ENCODE measurements at places on chromosomes 13 and 19.

GRCh38 chr13:39536274-39536673, 66.7 kb downstream of the LHFPL6 start:
- DNase-seq, result no peak

DNA sequence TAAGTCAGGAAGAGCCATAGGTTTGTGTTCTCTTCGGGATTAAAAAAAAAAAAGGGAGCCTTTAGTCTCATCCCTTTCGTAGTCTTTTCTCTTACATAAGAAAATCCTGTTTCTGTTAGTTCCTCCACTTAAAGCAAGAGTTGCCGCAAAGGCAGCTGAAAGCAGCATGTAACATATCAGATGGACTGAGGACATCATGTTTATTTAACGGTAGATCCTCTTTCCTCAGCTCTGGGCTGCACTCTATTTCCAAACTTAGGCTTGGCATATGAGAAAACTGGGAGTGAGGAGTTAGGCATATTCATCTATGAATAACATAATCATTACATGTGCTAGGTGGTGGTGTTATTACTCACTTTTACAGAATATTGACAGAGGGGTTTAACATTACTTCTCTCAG, 391.2 kb downstream of the KLF12 start:
- no peak for DNase-seq

- DNase-seq, result no peak
These were observed 20.3 kb downstream of the NFIC start for GRCh38 chr19:3386447-3387234.

- DNase-seq, result no peak
These were observed 160.1 kb downstream of the MYO16 start for GRCh38 chr13:108789476-108789875.

DNA sequence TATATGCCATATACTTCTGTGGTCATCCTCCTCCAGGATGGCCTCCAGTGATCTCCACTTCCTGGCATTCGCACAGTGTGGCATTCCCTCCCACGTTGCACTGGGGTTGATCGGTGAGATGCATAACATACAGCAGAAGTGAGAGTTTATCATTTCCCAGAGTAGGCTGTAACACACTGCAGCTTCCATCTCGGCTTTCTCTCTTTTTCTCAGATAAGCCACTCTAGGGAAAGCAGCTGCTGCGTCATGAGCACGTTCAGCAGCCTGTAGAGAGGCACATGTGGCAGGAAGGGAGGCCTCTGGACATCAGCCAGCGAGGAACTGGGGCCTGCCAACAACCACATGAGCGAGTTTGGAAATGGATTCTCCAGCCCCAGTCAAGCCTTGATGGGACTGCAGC, 807.1 kb downstream of the DIAPH3 start:
- DNase-seq, result no peak

DNA sequence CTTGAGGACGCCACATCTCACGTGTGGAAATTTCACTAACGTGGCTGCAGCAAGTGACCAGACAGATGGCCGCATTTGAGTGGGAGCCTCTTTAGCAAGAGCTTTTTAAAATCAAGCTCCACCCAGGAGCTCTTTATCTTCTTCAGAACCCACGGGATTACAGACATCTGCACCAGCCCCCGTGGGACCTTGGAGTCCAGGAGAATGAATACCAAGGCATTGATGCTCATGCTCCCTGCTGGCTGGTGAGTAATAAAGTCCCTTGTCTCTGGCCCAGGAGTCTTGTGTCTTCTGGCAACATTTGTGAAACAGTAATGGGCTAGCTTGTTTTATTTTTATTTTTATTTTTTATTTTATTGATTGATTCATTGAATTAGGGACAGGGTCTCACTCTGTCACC, 64.4 kb downstream of the TRPM4 start:
- DNase-seq, result no peak

GRCh38 chr13:35826626-35827254, 304.4 kb downstream of the DCLK1 start:
- DNase-seq, result no peak

- no peak for DNase-seq
These were observed 105.3 kb downstream of the MYO16 start for GRCh38 chr13:108734676-108735075.
